ENCODE measurements at places on chromosomes 7 and 10.

- no peak for DNase-seq
Observed at GRCh38 chr10:31822150-31822549, 106.5 kb downstream of the ARHGAP12 start.

DNA sequence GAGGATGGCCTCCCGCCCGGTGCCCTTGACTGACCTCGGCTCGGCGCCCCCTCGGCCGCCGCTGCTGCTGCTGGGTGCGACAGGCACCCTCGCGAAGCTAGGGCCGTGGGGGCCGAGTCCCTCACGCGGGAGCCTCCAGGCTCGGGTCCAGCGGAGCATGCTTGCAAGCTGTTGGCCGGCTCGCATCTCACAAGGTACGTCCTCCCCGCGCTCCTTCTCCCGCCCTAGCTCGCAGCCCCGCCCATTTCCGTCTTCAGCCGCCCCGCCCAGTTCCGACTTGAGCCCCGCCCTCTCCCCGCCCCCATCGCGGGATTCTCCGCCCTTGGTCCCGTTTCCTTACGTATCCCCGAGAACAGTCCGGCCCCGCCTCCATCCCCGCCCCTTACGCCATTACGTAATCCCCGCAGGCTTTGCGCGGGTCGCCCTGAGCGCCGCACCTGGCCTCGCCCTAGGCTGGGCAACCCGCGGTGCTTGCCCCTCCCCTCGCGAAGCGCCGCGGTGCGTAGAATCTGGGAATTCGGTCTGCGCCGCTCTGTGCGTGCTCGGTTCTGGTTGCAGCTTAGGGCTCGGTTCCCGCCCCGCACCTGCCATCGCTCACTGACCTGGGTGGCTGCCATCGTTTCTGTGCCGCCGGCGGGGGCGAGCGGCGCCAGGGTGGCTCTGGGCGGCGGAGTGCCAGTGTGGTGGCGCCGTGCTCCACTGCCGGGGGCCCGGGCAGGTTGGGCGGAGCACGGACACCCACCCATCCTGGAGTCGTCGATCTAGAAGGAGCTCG lies at the start of gene ABHD11:
TSS of gene ABHD11 (minus strand) at position 191 of the 775 bp plus-strand sequence. CDS start at position 159, 32 bp downstream.
- peak; percentile 99 for DNase-seq

GRCh38 chr7:99822731-99823718 lies 4.8 kb upstream of the CYP3A43 start:
- no peak for DNase-seq

DNA sequence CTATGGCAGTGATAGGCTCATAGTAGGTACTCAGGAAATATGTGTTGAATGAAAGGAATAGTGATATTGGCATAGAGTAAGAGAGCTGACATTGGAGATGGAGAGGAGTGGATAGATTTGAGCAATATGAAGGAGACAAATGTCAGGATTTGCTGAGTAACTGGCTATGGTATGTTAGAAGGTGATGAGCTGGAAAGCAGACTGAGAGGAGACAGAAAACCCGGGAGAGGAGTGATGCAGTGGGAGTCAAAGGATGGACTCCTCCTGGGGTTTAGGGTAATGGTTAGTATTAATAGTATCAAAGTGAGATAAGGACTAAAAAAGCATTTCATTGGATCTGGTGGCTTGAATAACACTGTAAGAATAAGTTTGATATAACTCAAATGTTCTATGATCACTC lies 64.8 kb downstream of the CD36 start:
- DNase-seq = no peak

GRCh38 chr10:8037199-8037801 lies 17.2 kb upstream of the GATA3 start:
- DNase-seq = no peak
